Bronchial smooth muscle cell (primary cell): ENCODE measurements at places on chromosomes 4 and X. TPM values are rescaled to one million over a fixed set of nuclear protein-coding genes. Genes with fewer than 3 reads are reported as not detected.

MTCP1 gene
- total RNA-seq, result 21.8 and 24.1 TPM in 2 replicates

SPOCK3 gene
- total RNA-seq, result 0.32 and 1.3 TPM in 2 replicates

MAOB gene
- total RNA-seq, result 1.0 and 5.5 TPM in 2 replicates

CT45A9 gene
- not detected in 2 replicates for total RNA-seq

ZMAT1 gene
- total RNA-seq, result under 0.01 TPM in 2 replicates
